ENCODE measurements at places on chromosomes 1 and 21.

GRCh38 chr1:27116697-27117096 is 38.2 kb downstream of the SLC9A1 start:
- no peak for DNase-seq

DNA sequence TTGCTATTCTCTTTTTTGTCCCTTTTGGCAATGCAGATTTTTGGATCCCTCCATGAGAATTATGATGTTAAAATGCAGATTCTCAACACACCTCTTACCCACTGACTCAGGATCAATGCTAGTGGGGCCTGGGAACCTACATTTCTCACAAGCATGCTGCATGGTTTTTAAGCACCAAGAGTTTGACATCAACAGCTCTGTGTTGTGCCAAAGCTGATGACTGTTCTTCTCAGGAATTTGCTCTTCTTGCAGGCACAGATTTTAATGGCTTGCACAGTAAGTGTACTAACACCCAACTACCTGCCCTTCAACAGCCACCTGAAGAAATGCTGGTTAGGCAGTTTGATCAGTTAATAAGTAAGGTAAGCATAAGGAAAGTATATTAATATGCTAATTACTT is 468.7 kb downstream of the PTBP2 start:
- no peak for DNase-seq

- DNase-seq, result no peak
Measured at GRCh38 chr1:210001751-210002150, 63.7 kb downstream of the SYT14 start.

DNA sequence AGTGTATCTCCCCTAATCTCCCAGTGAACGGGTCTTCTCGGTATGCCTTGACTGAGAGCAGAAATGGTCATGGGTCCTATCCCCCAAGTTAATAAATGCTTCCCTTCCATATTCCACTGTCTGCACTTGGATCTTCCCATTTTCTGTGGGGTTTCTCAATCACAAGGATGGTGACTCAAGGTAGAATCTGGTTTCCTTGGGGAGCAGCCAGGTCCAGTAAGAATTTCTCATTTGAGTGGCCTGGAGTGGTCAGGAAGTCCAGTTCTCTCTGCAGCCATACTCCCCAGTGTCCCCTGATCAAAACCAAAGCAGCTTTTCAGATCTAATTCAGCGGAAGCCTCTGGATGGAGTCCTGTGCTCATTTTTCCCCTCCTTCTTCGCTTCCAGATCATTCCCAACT is 14.8 kb upstream of the SLC27A3 start:
- DNase-seq, result no peak

GRCh38 chr1:42017730-42018129 is 99.0 kb upstream of the HIVEP3 start:
- DNase-seq, result no peak

DNA sequence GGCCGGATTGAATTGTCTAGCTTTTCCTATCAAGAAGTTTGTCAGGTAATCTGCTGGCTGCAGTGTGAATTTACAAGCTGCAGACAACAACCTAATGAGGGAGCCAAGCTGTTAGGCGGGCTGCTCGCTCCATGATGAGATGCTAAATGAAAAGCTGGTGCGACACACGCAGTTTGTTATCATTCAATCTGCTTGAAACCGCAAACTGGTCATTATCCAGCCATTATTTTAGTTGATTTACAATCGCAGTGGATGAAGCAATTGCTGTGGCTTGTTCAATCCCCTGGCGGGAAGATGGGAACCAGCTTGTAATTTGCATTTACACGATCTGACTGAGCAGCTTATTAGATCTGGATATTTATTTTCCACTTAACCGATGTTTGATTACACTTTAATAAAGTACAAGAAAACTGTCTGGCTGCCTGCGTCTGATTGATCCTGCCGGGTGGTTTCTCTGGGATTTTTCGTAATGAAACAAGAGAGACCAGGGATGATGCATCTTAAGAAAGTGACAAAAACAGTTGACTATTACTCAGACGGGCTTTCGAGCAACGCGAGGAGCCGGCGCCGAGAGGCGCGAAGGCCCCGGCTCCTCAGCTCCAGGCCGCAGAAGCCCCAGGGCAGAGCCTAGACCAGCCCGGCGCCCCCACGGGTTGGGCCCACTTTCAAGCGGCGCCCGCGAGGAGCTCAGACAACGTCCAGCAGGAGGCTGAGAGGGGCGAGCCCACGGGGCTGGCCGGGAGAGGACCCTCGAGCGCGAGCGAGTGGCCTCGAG is 118.0 kb upstream of the BARHL2 start:
- DNase-seq, result no peak

DNA sequence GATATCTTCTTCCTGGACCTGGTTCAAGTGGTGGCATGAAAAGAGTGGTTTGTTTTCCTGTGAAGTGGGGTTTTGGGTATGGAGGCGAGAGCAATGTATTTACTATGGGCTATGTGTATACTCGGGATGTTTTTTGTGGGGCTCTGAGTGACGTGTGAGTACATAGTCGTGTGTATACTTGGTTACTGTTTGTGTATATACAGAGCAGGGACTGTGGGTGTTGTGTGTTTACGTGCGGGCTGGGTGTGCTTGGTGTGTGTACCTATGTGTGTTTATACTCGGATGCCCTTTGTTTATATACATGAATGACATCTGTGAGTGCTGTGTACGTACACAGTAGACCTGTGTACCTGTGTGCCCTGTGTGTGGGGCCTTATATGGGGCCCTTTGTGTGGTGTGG is 50.0 kb downstream of the YARS1 start:
- DNase-seq, result no peak

DNA sequence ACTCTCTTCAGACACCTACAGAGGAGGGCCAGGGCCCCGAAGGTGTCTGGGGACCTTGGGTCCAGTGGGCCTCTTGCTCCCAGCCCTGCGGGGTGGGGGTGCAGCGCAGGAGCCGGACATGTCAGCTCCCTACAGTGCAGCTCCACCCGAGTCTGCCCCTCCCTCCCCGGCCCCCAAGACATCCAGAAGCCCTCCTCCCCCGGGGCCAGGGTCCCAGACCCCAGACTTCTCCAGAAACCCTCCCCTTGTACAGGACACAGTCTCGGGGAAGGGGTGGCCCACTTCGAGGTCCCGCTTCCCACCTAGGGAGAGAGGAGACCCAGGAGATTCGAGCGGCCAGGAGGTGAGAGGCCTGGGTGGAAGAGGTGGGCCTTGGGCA is 3.7 kb downstream of the ADAMTSL4 start:
- DNase-seq, result no peak

Data from NCI-H460 (cell line).